Left ventricle myocardium superior (tissue), 1 donor: ENCODE measurements at places on chromosomes 4 and X.

GRCh38 chr4:80311130-80311529 is 24.4 kb upstream of the CFAP299 start:
- no peak for DNase-seq

GRCh38 chr4:153346031-153346430 is 1.5 kb downstream of the MND1 start:
- DNase-seq, result no peak

DNA sequence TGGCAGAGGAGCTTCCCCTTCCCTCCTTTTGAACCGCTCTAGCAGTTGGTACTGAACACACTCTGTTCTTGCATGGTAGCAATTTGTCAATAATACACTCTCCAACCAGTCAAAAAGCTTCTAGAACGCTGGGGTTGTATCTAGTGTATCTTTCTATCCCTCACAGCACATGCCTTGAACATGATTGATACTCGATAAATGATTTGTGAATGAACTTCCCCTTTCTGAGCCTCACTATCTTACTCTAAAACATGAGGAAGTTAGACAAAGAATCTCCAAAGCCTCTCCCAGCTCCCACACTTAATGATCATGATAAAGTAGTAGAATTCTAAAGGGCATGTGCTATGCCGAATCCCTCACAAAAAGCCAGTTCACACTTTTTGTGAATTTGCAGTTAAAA is 64.4 kb downstream of the DLG3 start:
- DNase-seq, result no peak

DNA sequence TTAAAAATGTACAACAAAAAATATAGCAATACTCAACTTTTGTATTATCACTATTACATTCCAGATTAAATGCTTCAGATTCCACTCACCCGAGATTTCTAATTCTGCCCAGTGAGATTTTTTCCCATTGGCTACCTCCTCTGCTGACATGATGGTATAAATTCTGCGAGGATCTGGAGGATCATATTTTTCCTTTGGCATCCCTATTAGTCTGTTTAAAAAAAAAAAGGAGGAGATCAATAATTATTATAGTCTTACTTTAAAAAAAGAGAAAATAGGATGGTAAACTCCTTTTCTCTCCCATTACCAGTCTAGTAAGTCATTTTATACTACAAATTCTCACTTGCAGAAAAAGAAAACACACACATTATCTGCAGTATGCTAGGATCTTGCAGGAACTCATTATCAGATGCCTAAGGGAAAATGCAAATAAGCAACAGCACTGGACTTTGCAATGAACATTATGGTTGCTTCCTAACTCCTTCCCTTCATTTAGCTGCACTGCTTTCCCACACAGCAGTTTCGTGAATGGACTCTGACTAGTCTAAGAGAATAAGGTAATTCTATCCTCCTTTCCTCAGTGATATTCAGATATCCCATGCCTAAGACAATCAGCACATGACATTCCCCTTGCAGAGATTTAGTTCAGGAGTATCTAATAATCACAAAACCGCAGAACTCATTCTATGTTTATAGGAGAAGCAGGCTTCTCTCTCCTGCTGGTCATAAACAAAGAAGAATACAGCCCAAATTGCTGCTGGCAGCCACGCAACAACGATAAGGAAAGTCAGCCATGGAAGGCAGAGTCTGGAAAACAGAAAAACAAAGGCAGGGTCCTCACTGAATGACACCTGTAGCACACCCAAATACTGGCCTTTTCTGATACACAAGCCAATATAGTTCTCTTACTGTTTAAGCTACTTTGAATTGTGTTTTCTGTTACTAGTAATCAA is 42.7 kb downstream of the CNOT6L start:
- DNase-seq, result no peak

GRCh38 chr4:77188498-77189220 is 31.7 kb downstream of the CCNG2 start:
- no peak for DNase-seq

- no peak for DNase-seq
These were observed 35.1 kb downstream of the TMLHE start for GRCh38 chrX:155577682-155578081.

- no peak for DNase-seq
These were observed 31.6 kb upstream of the PAPSS1 start for GRCh38 chr4:107751670-107752069.

DNA sequence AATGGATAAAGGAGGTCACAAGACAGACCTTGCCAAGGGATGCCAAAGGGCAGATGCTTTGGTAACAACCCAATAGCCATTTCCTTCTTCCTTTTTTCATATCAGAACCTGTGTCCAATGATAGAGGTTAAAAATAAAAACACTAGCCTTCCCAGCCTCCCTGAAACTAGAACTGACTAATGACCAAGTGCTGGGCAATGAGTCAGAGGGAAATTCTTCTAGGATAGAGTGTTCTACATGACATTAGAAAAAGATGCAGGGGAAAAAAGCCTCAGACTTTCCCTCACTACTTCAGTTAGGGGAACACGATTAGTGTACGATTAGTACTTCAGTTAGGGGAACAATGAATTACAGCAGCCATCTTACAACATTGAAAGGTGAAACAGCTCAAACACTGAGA is 29.3 kb upstream of the FAM47C start:
- no peak for DNase-seq

GRCh38 chr4:169100670-169101101 is 90.6 kb upstream of the CBR4 start:
- no peak for DNase-seq
